ENCODE measurements at places on chromosomes 1 and 21.

DNA sequence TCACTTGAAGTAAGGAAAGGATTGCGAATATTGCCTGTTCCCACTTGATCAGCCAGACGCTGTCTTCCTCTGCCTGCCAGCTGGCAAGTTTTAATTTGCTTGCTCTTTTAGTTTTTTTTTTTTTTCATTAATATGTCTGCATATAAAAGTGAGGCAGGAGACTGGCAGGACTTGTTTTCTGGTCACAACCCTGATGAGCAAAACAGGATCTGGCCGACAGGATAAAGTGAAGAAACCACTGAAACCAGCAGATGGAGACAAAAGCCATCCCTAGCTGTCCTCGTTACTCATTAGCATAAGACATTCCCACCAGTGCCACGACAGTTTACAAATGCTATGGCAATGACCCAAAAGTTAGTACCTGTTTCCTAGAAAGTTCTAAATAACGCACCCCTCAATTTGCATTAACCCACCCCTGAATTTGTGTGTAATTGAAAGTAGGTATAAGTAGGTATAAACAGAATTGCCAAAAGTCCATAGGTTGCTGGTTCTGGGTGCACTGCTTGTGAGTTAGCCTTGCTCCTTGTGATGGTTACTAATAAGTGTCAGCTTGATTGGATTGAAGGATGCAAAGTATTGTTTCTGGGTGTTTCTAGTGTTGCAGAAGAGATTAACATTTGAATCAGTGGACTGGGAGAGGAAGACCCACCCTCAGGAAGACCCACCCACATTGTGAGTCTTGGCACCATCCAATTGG, 60.8 kb downstream of the ZNF684 start:
- no peak for DNase-seq

DNA sequence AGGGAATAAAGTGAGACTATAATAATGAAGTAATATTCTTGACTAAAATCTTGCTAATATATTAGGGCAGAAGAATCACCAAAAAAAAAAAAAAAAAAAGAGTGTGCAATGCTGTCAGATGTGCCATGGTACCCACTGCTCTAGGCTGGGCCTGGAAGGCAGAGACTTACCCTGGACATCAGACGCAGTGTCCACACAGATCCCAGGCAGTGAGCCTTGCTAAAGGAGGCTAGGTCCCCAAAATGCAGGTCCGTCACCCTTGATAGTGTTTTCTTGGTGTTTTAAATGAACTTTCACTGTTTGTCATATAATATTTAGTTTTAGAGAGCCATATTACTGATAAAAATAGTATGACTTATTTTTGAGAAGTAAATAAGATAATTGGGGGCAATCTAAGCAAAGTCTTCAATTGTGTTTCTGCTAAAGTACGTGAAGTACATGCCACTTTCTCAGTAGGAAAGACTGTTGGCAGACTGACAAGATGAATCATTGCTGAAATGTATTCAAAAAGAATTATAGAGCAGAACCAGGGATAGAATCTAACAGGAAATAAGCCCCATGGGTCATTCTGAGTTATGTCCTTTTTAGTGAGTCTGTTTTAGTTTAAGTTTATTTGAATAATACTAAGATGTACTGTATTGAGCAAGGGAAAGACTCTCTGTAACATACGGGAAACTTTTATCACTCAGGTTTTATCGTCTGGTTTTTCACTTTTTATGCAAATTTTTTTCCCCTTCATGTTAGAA, 74.6 kb upstream of the PDC start:
- DNase-seq = no peak

DNA sequence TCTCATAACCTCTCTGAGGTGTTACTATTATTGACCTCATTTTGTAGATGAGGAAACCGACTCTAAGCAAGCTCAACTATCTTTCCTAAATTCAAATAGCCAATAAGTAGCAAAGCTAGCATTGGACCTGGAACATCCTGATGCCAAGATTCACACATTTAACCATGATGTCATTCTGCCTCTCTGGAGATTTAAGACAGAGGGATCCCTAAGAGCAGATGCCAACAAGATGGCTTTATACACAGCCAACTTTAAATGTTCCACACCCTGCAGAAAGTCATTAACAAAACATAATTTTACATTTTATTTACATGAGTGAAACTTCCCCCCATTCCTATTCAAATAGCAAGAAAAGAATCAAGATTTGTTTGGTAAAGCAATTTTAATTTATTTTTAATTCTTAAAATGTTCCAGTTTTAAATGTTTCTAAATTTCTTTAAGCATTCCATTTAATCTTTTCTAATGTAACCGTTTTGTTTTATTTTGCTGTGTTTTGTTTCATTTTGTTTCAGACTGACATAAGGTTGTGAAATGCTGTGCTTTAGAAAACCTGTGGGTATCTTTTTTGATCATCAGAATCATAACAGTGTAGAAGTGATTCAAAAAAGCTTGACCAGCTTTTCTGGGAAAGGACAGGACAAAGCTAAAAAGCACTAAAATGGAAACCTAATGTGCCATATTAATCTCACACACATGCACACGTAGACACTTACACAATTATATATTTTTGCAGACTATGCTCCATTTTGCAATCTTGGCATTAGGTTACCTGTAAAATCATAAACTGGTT, 7.6 kb upstream of the VAV3 start:
- no peak for DNase-seq

DNA sequence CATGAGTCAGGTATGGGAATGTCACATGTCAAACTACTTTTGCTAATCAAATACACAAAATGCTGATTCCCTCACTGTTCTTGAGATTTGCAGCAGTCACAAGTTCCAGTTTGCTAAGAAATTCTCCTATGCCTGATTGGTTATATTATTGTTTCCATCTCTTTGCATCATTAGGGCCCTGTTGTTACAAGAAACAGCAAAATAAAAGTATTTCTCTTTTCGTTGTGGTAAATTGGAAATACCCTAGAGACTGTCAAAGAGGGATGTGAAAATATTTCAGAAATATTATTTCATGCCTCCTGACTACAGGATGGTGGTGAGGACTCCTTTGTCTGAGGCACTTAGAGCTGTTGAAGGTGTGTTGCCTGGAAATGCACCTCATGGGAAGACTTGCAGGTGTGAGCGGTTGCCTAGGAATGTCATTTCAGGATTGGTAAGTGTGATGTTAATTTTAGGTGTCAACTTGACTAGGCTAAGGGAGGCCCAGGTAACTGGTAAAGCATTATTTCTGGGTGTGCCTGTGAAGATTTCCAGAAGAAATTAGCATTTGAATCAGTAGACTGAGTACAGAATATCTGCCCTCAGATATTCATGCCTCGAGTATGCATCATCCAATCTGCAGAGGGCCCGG, 117.4 kb downstream of the ROR1 start:
- DNase-seq = no peak

DNA sequence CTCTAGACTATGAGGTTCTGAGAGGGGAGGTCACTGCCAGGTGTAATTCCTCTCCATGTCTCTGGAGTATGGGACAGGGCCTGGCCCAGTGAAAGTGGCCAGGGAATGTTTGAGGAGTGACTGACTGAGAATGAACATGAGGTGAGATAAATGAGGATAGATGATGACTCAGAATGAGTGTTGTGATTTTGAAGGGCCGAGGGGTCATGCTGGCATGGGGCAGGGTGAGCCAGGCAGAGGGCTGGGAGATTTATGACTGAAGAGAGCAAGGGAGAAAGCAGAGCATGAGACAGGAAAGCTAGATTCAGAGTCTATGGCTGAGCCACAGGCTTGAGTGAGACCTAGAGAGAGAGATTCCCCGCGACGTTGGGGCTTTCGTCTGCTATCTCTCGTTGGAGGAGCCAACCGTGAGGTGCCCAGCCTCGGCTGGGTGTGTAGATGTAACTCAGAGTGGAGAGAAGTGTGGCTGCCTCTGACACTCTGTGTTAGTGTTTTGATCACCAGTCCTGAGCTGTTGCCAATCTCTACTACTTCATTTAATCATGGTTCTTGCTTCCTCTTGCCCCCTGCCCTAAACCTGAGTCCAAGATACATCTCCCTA, 50.1 kb downstream of the FOXD2 start:
- DNase-seq = no peak

GRCh38 chr1:154155251-154155650, 378 bp upstream of the NUP210L start:
- DNase-seq = no peak

- DNase-seq = no peak
Observed at GRCh38 chr1:151619489-151620093, 7.7 kb downstream of the SNX27 start.

DNA sequence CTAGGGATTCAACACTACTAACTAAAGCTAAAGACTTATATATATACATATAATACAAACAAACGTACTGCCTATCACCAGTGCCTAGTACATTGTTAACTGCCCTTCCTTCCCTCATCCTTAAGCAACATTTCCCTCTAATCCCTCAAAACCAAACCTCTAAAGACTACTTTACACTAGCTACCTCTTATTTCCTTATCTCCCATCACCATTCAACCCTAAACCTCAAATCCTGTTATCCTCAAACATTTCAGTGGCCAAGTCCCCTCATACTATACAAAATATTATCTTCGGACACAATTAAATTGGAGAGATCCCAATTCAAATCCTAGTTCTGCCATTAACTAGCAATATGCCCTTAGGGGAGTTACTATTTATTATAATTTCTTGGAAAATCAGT, 3.7 kb downstream of the SCAF4 start:
- DNase-seq = no peak
